ENCODE measurements at places on chromosomes 6 and 20.

DNA sequence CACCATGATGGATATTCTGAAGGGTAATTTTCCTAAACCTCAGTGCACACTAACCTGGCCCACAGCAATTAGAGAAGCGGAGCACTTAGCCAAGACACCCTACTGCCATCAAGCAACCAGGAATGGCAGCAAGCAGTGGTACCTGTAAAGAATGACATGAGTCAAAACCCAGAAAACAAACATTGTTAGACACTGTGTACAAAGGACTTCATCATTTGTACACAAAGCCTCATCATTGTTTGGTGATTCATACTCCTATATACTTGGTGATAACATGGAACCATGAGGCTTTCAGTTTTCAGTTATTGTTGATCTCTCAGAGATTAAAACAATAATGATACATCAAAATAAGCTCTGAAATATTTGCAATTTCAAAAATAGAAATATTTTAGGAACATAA is 74.6 kb downstream of the MLIP start:
- DNase-seq: no peak

DNA sequence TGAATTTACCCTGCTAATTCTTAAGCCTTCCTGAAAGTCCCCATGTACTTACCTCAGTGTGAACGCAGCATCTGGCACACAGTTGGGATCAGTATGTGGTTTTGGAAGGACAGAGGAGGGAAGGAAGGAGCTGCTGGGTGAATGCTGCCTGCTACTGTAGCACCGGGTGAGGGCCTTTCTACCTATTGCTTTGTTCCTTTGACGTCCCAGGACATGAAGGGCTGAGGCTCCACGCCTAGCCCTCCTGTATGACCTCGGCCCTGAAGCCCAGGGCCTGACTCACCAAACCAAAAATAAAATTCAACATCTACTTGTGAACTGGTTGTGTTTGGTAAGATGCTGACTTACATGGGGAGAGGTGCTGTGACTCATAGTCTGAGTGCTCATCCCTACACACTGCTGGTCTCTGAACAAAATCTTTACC is 51.1 kb downstream of the ARID1B start:
- DNase-seq: peak; percentile 81

GRCh38 chr6:108360919-108361311 is 66.1 kb downstream of the AFG1L start:
- no peak for DNase-seq

DNA sequence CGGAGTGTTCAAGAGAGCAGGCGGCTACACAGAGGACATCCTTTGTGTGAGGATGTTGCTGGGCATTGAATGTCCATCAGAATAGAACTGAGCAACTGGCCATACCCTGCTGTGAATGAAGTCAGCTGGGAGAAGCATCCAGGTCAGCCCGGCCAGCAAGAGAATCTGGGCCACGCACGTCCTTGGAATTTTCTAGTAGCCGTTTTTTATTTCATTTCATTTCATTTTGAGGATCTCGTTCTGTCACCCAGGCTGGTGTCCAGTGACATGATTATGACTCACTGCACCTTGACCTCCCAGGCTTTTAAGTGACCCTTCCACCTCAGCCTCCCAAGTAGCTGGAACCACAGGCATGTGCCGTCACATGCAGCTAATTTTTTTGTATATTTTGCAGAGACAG is 97.9 kb downstream of the SSR1 start:
- no peak for DNase-seq

- DNase-seq: no peak
Measured at GRCh38 chr20:58579819-58580473, 64.7 kb upstream of the APCDD1L start.

DNA sequence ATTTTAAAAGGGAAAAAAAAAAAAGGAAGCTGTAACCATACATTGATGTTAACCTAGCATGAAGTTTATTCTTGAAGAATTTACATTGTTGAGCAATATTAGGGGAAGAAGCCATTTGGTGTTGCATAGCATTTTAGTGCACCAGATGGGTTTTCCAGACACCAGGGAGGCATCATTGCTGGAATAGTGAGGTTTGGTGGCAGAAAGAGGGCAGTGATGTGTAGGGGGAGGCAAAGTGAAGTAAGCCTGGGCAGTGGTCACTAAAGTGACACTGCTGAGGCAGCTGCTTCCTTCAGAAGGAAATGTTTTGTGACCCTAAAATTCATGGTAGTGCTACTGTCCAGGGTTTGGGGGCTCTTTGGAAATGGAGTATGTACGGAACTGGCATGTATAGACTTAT is 2.6 kb downstream of the TOMM6 start:
- no peak for DNase-seq

DNA sequence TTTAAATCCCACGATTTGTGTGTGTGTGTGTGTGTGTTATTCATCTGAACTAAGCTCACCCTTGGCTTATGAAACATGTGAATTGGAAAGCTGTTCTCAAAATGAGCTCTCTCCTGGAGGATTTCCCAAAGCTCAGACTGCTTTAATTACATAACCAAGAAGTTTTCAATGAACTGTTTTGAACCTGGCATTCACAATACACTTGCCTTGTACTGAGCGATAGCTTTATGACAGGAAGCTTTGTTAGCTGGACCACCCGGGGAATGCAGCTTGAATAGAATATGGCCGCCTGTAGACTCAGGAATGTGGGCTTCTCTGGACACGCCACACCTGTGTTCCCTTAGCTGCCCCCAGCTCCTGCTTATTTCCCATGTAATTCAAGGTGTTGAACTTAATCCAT is 71.4 kb upstream of the PREP start:
- no peak for DNase-seq

- peak; percentile 75 for DNase-seq
Measured at GRCh38 chr6:165884813-165885765, 222.0 kb upstream of the PDE10A start.

All from fibroblast of skin of scalp (primary cell).